NCI-H1930 (cell line): ENCODE measurements at places on chromosomes 5 and 9.

GRCh38 chr5:61280761-61281427, 51.2 kb upstream of the ZSWIM6 start:
- no peak for DNase-seq

DNA sequence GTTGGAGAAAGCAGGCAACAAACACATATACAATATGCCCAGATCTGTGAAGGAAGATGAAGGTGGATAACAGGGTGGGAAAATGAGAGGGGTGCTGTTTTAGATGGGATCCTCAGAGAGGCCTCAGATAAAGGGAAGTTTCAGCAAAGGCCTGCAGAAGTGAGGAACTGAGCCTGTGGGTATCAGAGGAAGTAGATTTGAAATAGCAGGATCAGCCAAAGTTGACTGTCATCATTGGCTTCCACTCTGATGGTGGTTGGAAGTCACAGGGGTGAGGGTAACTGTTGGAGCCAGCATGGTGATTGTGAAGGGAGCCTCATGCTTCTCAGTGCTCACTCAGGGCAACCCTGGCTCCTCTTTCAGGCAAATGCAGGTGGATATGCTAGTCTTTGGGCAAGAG, 607.2 kb upstream of the CLINT1 start:
- no peak for DNase-seq

GRCh38 chr9:130430734-130431535, 13.8 kb upstream of the ASS1 start:
- DNase-seq, result no peak

DNA sequence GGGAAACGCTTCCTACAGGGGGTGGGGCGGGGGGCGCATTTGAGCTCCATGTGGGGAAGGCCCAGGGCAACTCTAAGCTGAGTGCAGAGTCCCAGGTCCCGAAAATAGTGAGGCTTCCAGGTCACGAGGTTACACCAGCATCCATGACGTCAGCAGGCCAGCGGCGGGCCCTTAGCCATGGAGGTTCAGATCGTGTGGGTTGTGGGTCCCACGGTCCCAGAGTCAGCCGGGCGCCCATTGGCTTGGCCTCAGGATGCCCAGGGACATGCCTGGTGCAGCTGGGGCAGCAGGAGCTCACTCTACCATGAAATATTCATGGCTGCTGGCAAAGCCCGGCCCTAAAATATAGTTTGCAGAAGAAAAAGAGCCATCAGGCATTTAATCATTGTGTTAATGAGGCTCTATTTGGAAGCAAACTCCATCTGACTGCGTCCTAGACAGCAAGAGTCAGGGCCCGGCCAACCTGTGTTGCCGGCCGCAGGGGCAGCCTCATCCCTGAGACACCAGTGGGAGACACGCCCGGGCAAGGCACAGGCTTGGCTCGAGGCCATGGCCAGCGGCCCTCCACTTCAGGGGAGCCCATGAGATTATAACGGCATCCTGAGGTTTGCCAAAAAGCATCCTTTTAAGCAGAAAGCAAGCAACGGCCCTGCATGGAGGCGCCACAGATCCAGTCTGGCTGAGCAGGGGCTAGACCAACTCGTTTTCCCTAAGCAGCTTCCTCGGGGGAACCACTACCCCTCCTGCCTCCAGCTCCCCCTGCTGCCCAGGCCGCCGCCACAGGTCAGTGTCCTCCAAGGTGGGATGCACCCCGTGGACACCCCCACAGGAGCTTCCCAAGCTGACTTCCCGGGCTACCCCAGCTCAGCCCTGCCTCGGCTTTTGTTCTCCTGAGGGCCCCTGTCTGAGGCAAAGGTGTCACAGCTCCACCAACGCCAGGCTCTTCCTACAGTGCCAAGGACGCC, 108.9 kb upstream of the PPP1R26 start:
- DNase-seq, result no peak
